ENCODE measurements at places on chromosomes 11 and 22.

- no peak for DNase-seq
Observed at GRCh38 chr11:71917646-71918140, 10.7 kb downstream of the XNDC1N start.

- no peak for DNase-seq
Observed at GRCh38 chr11:46978005-46978491, 41.5 kb downstream of the CSTPP1 start.

- no peak for DNase-seq
Observed at GRCh38 chr11:98600786-98601773, 419.7 kb upstream of the CNTN5 start.

- no peak for DNase-seq
Observed at GRCh38 chr11:13837286-13837685, 125.2 kb upstream of the SPON1 start.

GRCh38 chr11:31243706-31244105 lies 125.8 kb downstream of the DCDC1 start:
- no peak for DNase-seq

DNA sequence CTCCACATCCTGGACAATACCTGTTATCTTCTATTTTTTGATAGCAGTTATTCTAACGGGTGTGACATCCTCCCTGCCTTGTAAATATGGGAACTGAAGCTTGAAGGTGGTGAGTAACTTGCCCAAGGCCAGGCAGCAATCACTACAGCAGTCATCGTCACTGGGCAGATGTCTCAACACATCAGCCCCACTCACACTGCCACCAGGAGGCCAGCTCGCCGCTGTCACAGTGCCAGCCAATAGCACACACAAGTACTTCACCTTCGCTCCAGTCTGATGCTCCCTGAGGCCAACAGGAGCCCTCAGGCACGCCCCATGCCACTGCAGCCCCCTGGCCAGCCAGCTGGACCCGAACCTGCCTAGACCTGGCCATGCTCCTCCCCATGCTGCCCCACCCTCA lies 4.9 kb upstream of the TTLL1 start:
- DNase-seq, result no peak

DNA sequence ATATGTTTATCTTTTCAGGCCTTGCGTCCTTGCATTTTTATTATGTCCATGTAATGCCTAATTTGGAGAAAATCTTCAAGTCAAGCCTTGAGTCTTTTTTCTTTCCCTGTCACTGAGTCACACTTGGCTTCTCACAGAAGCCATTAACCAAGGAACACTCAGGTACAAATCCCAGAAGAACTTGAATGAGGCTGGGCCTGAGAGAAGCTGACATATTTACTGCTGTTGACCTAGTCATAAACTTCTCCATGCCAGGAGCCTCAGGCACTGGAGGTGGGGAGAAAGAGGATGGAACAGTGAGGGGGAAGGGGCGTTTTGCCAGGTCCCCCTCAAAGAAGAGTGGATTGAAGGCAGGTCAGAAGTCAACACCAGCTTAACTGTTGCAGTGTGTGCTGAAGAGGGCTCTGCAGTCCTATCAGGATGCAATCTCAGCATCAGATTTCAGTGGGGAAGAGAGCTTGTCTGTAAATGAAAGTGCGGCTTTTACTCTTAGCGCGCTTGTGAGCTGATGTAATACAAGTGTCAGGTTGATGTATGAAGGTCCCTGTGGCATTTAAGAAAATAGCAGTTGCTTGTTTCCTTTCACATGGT lies 526.0 kb downstream of the ETS1 start:
- no peak for DNase-seq

DNA sequence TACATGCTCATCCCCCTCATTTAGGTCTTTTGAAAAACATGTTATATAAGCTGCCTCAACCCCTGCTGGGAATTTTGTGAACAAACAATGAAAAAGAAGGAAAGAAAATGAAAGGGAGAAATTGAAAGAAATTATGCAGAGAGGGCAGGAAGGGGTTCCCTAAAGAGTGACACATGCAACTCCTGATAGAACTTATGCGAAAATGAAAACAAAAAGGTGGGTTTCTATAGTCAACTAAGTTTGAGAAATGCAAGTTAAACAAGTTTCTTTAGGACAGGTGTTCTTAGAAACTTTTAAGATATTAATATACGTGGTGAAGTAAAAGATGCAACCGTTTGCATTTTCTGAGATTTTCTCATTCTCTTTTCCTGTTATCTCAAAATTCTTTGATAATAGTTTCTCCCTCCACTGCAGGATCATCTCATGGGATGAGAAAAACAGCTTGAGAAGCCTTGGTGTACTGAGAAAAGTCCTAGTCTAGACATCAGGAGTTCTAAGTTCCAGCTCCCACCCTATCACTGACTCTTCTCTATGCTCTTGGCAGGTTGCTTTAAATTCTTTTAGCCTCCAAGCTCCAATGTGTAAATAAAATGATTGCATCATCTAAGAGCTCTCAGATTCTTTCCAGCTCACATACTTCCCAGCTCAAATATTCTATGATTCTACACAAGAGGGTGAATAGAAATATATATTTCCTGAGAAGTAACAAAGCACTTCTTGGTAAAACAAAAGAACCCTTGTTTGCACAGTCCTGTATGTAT lies 109.2 kb downstream of the FAM76B start:
- no peak for DNase-seq

DNA sequence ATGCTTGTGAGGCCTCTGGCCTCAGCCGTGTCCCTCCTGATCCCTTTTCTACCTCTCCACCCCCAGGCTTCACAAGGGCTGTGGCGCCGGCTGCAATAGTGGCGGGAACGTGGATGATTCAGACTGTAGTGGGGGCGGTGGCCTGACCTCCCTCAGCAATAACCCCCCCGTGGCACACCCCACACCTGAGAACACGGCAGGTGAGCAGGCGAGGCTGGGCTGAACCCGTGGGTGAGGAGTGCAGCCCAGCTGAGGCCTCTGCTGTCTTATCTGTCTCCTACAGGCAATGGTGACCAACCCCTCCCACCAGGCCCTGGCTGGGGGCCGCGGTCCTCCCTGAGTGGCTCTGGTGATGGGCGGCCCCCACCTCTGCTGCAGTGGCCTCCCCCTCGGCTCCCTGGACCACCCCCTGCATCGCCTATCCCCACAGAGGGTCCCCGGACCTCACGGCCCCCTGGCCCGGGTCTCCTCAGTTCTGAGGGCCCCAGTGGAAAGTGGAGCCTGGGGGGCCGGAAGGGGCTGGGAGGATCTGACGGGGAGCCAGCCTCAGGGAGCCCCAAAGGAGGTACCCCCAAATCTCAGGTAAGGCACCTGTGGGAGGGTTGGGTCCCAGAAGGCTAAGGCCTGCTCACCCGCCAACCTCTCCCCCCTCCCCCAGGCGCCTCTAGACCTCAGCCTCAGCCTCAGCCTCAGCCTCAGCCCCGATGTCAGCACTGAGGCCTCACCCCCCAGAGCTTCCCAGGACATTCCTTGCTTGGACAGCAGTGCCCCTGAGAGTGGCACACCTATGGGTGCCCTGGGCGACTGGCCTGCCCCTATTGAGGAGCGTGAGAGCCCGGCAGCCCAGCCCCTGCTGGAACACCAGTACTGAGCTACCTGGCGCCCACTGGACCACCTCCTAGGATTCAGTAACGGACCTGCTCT lies 1.5 kb upstream of the SIPA1 start:
- no peak for DNase-seq

DNA sequence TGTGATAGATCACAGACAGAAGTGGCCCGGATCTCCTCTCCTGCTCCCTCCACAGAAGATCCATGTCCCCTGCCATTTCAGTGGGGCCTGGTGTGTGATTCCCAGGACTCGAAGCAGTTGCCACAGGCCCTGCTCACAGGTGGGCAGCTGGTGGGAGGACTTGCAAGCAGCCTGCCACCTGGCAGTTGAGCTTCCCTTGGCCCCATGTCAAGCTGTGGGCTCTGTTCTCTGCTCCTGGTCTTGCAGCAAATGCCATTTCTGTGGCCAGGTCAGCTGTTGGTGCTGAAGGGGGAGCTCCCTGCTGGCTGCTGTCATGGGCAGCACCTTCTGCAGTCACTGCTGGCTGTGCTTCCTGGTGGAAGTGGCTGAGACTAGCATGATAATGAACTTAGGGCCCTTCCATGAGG lies 59.1 kb upstream of the SLC22A12 start:
- DNase-seq, result no peak

DNA sequence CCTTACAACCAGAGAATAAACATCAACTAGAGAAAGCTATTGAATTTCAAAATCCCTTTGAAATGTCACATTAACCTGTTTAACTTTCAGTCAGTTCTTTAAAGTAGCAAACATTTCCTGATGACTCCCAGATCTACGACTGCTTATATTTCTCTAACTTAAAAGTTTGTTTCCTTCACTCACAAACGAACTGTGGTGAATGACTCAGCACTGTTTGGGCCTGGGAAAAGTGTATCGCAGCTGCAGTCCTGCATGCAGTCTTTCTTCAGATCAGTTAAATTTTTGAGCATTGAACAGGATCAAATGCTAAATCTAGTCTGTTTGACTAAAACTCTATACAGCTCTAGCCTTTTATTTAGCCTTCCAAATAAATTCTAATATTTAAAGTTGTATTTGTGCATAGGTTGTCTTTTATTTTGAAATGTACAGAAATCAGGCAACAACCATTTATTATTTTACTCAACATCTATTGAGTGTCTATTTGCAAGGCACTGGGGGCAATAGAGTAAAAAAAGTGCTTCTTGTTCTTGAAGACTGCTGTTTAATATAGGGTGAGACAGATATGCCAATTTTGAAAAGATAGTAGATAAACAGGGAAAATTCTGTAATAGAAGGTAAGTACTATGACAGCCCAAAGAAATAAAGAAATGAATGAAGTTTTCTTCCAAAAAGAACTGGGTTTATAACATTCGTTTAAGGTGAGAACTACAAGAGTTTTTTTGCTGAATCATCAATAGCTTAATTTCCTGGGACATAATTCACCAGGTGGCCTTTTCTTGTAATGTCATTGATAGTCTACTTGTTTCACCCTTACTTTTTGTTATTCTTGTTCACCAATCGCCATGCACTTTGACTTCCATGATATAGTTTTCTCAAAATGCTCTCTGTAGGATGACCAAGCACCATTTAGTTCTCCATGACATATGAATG lies 235.4 kb downstream of the METTL15 start:
- no peak for DNase-seq

- no peak for DNase-seq
Observed at GRCh38 chr22:48025096-48025495, 1262.6 kb downstream of the TBC1D22A start.

- DNase-seq, result no peak
Observed at GRCh38 chr11:73401217-73401923, 25.2 kb downstream of the RELT start.

GRCh38 chr11:95922536-95923438 lies 1.1 kb downstream of the MTMR2 start:
- no peak for DNase-seq

- no peak for DNase-seq
Observed at GRCh38 chr11:75147875-75148263, 3.0 kb upstream of the SLCO2B1 start.

GRCh38 chr11:297051-297585 lies 2.2 kb downstream of the IFITM5 start:
- peak; percentile 72 for DNase-seq

DNA sequence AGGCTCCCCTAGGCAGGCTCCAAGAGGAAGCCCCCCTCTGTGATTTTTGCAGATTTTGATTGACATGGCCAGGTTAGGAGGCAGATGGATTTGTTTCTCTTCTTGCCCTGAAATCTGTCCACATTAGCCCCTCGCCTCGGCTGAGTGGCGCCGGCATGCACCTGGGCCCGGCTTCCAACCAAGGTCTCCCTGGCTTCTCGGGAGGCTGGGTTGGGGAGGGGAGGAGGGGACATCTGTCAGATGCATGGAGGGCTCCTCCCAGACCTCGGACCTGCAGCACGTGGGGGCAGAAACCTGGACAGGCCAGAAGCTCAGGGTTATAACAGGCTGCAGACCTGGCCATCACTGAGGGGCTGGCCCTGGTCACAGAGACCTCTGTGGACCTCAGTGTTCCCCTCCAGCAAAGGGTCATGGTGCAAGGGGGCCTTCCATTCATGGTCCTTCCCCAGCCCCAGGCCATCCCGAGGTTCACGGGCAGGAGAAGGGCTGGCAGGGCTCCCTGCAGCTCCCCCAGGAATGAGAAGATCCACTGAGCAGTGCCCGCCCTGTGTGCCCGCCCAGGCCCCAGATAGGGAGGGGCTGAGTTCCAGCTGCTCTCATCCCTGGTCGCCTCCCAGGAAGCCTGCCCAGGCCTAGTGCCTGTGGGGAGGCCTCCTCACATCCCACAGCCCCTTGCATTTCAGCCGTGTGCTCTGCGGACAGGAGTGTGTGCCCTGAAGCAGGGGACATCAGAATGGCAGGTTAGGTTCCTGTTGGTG lies 747.8 kb downstream of the BRD1 start:
- no peak for DNase-seq

DNA sequence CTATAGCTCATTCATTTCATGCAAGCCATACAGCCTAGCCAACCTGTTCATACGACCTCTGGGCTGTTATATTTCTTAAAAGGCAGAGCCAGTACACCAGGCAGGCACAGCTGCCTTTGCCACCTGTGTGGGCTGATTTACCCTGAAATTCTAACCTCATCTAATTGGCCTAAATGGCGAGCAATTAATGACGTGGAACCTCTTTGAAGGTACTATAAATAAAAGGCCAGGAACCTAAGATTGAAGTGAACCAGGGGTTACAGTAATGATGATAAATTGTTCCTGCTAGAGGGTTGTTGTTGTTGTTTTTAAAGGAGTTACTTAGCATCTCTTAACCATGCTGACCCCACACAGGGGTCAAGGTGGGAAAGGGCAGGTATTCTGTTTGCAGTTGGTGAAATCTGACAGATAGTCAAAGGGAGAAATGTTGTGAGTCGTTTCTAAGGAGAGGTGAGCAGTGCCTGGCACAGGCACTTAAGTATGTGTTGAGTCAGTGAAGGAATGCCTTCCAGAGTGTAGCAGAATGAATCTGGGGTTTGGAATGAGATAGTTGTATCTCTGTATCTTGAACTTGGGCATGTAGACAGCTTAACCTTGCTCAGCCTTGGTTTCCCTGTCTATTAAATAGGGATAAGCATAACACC lies 213.5 kb upstream of the NAV2 start:
- no peak for DNase-seq

All from activated CD8-positive, alpha-beta memory T cell treated with anti-CD3 and anti-CD28 coated beads, Interleukin-2, amount 10 ng/mL, durations not matched to agents 7 days and 5 days (primary cell).